ENCODE measurements at places on chromosomes 6 and 20.

GRCh38 chr6:167572106-167572505 lies 247.2 kb downstream of the TTLL2 start:
- no peak for DNase-seq

DNA sequence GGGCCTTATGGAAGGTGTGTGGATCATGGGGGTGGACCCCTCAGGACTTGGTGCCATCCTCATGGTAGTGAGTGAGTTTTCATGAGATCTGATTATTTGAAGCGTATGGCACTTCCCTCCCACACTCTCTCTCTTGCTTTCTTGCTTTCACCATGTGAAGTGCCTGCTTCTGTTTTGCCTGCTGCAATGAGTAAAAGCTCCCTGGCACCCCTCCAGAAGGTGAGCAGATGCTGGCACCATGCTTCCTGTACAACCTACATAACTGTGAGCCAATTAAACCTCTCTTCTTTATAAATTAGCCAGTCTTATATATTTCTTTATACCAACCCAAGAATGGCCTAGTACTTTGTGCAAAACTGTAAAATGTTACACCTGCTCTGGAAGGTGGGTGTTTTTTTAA lies 396.8 kb upstream of the HS3ST5 start:
- no peak for DNase-seq

- no peak for DNase-seq
Measured at GRCh38 chr6:35224720-35225119, 11.0 kb downstream of the SCUBE3 start.

DNA sequence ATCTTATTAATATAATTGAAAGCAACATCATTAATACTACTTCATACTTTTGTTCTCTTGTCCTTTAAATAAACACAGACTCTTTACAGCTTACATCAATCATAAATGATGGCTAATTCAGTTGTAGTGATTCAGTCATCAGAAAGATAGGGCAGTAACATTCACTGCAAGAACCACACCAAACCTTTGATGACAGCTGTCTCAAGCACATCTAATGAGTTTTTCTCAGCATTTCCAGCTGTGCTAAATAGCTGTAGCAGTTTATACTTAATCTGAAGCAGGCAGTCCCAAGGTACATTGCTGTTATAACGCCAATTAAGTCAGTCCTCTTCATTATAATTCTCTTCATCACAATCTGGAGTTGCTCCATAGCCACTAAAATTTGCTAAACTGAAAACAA lies 45.7 kb downstream of the PREP start:
- no peak for DNase-seq

- no peak for DNase-seq
Measured at GRCh38 chr6:5132731-5133130, 47.6 kb downstream of the PPP1R3G start.

DNA sequence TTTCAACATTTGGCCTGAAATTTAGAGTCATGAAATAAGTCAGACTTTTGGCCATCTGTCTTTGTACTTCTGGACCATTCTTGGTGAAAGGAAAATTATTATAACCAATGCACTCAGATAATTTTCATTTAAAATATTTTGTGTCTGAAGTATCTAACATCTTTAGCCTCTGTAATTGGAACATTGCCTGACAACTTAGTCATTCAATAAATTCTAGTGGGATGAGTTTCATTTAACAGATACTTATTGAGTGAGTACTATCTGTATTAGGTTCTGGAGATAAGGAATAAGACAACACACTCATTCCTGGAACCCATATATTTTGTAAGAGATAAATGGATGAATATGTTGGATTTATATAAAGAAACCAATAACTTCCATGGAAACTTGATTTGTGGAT lies 536.0 kb downstream of the BCKDHB start:
- no peak for DNase-seq

Data from HEK293T (cell line).